ENCODE measurements at places on chromosomes 6 and 20.
A peak's percentile ranks its signal among the peaks of the same experiment; 100 is the strongest.

GRCh38 chr6:51137777-51138176 is 319.1 kb downstream of the TFAP2B start:
- DNase-seq: no peak

DNA sequence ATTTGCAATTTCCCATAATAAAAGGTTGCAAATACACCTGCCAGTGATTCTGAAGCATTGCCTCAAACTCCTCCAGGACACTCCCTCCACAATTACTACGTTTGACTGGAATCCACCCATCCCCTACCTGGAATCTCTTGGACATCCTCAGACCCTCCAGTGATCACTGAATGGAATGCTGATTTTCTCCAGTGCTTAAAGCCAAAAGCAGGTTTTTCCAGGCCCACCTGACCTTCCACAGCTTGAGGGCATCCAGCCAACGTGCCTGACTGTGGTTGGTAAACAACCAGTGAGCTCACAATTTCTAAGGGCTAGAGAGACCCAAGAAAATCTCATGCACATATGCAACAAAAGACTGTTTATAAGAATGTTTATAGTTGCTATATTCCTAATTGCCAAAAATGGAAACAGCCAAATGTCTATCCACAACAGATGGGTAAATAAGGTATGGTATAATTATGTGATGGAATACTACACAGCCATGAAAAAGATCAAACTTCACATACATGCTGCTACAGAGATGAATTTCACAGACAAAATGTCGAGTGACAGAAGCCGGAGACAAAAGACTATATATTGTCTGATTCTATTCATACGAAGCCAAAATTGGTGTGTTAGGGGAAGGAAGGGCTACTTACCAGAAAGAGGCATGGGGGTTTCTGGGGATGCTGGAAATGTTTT is 147.1 kb upstream of the RREB1 start:
- DNase-seq: no peak

DNA sequence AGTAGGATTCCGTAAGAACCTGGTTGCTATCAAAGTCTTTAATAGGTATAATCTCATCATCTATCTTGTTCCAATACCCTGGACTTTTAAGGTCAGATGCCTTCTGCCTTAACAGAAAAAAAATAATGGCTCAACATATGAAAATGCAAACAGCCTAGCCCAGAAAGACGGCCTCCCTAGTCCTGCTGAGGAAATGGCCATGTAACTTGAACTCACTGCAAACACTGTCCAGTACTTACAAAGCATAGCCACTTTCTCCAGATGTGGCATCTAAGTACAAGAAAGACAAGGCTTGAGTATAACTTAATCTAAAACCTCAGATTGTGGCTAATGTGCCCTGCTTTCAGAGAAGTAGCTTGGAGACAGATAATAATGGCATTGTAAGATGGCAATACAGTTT is 26.5 kb downstream of the FASTKD5 start:
- DNase-seq: no peak

DNA sequence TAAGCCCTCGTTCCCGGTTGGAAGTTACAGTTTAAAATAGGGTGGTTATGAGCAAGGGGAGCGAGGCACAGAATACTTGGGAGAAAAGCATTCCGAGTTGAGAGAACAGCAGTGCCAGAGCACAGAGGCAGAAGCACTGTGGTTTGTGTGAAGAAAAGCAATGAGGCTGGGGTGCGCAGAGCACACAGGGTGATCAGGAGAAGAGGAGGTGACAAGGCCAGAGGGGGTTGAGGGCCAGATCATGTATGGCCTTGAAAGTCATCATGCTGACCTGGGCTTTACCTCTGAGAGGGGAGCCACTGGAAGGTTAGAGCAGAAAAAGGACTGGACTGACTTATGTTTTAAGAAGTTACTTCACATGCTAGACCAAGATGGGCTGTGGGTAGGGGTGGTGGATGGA is 3.5 kb upstream of the BTN3A2 start:
- DNase-seq: no peak

DNA sequence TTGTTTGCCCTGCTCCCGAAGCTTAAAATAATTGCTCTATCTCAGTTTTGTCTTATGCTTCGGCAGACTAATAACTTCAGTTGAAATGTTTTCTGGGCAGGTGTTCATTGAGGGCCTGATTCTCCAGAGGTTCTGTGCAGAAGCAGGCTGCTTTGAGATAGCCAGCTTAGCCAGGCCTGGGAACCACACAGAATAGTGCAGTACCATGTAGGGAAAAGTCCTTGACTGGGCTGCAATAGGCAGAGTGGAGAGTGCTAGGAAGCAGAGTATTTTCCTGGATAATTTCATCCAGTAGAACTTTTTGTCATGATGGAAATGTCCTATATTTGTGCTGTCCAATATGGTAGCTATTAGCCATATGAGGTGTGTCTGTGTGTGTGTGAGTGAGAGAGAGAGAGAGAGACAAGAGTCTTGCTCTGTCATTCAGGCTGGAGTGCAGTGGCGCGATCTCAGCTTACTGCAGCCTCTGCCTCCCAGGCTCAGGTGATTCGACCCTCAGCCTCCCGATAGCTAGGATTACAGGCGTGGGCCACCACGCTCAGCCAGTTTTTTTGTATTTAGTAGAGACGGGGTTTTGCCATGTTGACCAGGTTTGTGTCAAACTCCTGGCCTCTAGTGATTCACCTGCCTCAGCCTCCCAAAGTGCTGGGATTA is 15.9 kb downstream of the TOP1 start:
- no peak for DNase-seq

GRCh38 chr20:58930496-58930895 is 50.6 kb upstream of the NELFCD start:
- DNase-seq: peak; percentile 21

DNA sequence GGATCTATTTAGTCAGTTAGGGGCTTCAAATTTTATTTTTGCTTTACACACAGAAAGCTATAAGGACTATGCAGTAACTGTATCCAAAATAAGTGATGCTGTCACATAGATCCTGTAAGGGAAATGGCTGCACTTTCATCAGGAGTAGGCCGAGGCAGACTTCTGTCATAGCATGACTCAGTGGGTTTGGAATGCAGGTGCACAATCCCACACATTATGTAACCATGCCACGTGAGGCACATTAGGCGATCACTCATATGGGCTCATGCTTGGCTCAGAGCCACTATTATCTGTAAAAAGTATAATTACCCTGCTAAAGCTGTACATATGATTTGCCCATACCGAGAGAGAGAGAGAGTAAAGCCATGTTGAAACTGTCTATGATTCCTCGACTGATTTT is 1189.4 kb upstream of the EYS start:
- DNase-seq: peak; percentile 87

DNA sequence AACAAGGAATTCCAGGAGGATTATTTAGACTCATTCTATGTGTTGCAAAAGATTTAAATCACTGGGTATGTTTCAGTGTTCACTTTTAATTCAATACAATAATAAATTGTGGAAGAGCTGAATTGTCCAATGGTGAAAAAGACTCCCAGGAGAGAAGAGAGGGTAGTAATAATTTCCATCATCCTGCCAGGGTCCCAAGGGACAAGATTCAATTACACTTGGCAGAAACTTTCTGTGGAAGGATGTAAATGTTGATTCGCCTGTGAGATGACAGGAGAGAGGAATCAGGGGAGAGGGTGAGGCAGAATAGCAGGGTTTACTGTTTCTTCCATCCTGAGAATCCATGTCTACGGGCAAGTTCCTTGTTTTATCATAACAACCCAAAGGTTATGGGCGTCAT is 342.7 kb downstream of the ESR1 start:
- DNase-seq: no peak

DNA sequence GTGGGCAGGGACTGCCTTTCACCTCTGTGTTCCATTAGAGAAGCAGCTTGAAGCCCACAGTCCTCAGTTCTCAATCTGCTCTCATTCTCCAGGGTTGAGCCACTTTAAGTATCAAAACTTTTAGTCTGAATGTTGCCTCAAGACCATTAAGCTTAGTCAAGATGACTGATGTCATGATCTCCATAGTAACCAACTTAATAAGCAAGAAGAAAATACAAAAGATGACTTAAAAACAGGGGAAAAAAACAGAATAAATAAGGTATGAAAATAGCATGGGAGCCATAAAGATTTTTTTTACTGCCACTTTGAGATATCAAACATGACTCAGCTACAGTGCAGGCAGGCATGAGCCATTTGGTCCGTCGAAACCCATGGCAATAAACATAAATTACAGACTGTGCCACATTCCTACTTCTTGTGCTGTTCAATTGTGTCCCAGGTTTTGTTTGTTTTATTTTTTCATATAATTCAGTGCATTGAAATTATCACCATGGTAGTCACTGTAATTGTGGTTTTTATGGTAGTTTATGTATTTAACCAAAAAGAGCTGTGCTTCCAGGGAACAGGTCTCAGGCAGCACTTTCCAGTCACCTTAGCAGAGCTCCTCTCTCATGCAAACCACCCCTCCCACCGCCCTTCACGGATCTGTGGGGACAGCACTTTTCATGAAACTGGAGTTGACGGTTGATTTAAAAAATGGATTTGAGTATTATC is 156.5 kb upstream of the INSM1 start:
- DNase-seq: no peak

GRCh38 chr6:51292659-51293058 is 474.0 kb downstream of the TFAP2B start:
- DNase-seq: peak; percentile 82

DNA sequence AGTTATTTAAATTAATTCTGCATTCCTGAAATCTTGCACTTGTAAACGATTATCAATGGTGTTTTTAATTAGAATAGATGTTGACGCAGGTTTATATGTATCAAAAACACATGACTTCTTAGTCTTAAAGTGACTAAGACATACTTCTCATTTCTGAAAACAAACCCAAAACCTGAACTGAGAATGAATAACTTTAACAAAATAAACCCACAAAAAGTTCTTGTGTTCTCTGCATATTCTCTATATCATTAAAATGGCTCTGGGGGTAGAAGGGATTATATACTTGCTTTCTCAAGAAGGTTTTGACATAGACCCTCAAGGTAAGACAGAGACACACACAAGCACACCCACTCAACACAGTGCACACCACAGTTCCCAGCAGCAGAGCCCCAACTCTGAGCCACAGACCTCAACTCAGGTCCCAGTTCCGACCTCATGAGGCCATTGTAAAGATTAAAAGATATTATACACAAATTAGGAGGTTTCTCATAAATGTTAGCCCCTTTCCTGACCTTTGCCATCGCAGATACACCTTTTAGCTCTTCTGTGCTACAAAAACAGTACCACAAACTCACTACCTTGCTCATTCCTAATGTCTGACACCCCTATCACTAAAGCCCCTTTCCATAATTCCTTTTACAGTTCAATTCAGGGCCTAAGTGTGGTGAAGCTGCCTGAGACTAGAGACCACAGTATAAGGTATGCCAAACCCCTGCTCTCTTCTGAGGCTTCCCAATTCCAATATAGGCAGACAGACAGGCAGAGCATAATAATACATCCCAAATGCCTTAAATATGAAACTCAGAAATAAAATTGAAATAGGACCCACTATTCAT is 267.8 kb downstream of the PTPRK start:
- no peak for DNase-seq

GRCh38 chr20:48236000-48236970 is 451.0 kb upstream of the SULF2 start:
- DNase-seq: no peak

GRCh38 chr6:143009851-143010250 is 50.8 kb upstream of the AIG1 start:
- DNase-seq: no peak

DNA sequence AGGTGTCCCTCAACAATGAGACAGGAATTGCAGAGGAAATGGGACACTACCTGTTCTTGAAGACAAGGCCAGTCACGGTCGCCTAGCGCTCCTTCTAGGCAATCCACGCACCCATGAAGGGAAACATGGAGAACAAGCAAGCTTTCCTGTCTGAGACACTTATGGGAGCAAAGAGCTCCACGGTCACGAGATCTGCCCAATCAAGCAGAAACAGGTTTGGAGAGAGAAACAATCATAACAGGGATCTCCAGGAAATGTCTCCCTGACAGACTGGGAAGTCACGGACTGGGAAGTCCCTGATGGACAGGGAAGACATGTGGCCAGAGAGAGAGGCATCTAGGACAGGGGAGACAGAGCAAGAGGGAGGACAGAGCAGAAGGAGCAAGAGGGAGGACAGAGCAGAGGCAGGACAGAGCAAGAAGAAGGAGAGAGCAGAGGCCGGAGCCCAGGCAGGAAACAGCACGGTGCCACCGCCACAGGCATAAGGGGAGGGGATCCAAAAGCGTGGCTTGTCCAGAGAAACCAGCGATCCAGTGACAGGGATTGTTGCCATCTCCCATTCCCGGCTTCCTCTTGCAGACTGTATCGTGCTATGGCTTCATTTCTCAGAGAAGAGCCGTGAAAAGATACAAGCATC is 167.8 kb upstream of the ZNF337 start:
- no peak for DNase-seq

DNA sequence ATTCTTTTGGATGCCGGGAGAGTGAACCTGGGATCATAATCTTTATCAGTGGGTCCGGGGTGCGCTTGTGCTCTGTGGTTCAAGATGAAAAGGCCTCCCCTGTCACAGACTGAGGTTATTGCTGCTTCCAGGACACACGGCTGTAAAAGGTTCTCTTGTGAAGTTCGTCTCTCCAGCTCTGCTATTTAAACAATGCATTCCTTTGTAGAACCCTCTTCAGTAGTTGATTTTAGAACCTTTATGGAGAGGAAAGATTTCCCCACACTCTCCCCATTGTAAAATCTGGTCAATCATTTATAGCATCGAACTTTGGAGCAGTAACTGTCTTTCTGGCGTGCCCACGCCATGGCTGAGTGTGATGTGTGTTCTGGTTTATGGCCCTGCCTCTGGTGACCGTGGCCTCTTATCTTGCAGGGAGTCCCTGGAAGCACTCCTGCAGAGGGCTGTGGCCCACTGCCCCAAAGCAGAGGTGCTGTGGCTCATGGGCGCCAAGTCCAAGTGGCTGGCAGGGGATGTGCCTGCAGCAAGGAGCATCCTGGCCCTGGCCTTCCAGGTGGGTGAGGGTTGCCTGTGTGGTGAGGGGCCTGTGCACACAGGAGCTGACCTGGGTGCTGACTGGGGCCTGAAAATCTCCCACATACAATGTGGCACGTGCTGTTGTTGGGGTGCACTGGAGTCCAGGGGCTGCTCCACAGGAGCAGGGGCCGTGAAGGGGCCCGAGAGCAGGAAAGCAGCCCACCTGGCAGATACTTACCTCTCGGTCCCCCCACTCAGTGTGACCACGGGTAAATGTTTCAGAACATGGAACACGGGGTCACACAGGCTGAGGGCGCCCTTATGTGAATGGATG is 11.6 kb upstream of the C20orf204 start:
- DNase-seq: no peak

DNA sequence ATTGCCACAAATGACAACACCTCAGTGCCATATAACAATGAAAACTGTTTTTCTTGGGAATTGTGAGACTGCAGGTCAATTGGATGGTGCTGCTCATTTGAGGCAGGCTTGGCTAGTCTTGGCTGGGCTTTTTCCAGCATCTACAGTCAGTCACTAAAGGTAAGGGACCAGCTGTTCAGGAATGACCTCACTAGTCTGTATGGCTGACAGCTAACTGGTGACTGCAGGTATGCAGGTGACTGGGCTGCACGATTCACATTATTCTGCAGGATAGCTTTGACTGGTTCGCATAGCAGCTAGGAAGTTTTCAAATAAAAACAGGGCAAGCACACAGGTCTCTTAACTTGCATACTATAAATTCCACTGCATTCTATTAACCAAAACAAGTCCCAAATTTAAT is 22.1 kb upstream of the HMGCLL1 start:
- DNase-seq: no peak
